Melanocyte of skin (primary cell): ENCODE measurements at places on chromosomes 2 and 18. TPM values are rescaled to one million over a fixed set of nuclear protein-coding genes. Genes with fewer than 3 reads are reported as not detected.

Gene ARHGEF33
- 0.15 and 0.33 TPM in 2 replicates for total RNA-seq

Gene GALNT5
- total RNA-seq = 0.31 and 0.33 TPM in 2 replicates

Gene KIDINS220
- 64.6 and 72.3 TPM in 2 replicates for total RNA-seq

Gene ALPG
- not detected in 2 replicates for total RNA-seq

Gene DSEL
- total RNA-seq = 2.8 and 6.5 TPM in 2 replicates

Gene FASTKD2
- 51.3 and 56.0 TPM in 2 replicates for total RNA-seq

Gene ITPRID2
- 108 and 349 TPM in 2 replicates for total RNA-seq

Gene LRATD1
- under 0.01 TPM in 2 replicates for total RNA-seq

Gene AFF3
- total RNA-seq = 2.1 and 10.2 TPM in 2 replicates

Gene ATP8B1
- total RNA-seq = 1.4 and 2.9 TPM in 2 replicates

Gene TMEM185B
- total RNA-seq = 19.6 and 36.3 TPM in 2 replicates

Gene KIAA2012
- not detected in 2 replicates for total RNA-seq

Gene COLEC12
- 0.33 and 0.77 TPM in 2 replicates for total RNA-seq

Gene RAB6C
- under 0.01 TPM in 1 of 2 replicates, not detected in the other for total RNA-seq

Gene REL
- total RNA-seq = 12.4 and 16.2 TPM in 2 replicates

Gene POLR1A
- 33.7 and 38.9 TPM in 2 replicates for total RNA-seq

Gene KIF1A
- total RNA-seq = 0.15 and 0.33 TPM in 2 replicates

Gene ZNF804A
- total RNA-seq = under 0.01 TPM in 1 of 2 replicates, not detected in the other

Gene ASB18
- not detected in 2 replicates for total RNA-seq

Gene RAB3GAP1
- total RNA-seq = 53.6 and 68.8 TPM in 2 replicates

Gene TMEFF2
- total RNA-seq = not detected in 2 replicates

Gene GPAT2
- total RNA-seq = under 0.01 TPM in 1 of 2 replicates, not detected in the other

Gene CRYGD
- total RNA-seq = not detected in 2 replicates

Gene EFR3B
- 35.3 and 37.9 TPM in 2 replicates for total RNA-seq

Gene SIX3
- not detected in 2 replicates for total RNA-seq

Gene ACKR3
- not detected in 2 replicates for total RNA-seq

Gene CENPA
- 6.9 and 10.0 TPM in 2 replicates for total RNA-seq

Gene MSGN1
- not detected in 2 replicates for total RNA-seq

Gene FBLN7
- total RNA-seq = 1.00 and 1.2 TPM in 2 replicates

Gene CCDC74B
- total RNA-seq = 1.7 and 2.3 TPM in 2 replicates

Gene FIGN
- 4.9 and 8.0 TPM in 2 replicates for total RNA-seq

Gene RFTN2
- 5.9 and 14.5 TPM in 2 replicates for total RNA-seq

Gene NGEF
- total RNA-seq = not detected in 2 replicates

Gene PELI1
- 9.7 and 12.0 TPM in 2 replicates for total RNA-seq

Gene NPPC
- total RNA-seq = 10.7 TPM in 1 of 2 replicates, not detected in the other

Gene VSNL1
- total RNA-seq = not detected in 2 replicates
